Muscle of leg (tissue), 16 donors: ENCODE measurements at places on chromosomes 4 and X.

- H3K4me1 ChIP-seq: no peaks in the 10 kb centered on the region
- peaks cover 3% of the 10 kb centered on the region for H3K36me3 ChIP-seq
- no peak overlapping the region for H3K27ac ChIP-seq
- peak; percentile 58 for DNase-seq
- no peak overlapping the region for H3K4me3 ChIP-seq
These were observed 6.7 kb downstream of the EDNRA start for GRCh38 chr4:147487616-147488015.

DNA sequence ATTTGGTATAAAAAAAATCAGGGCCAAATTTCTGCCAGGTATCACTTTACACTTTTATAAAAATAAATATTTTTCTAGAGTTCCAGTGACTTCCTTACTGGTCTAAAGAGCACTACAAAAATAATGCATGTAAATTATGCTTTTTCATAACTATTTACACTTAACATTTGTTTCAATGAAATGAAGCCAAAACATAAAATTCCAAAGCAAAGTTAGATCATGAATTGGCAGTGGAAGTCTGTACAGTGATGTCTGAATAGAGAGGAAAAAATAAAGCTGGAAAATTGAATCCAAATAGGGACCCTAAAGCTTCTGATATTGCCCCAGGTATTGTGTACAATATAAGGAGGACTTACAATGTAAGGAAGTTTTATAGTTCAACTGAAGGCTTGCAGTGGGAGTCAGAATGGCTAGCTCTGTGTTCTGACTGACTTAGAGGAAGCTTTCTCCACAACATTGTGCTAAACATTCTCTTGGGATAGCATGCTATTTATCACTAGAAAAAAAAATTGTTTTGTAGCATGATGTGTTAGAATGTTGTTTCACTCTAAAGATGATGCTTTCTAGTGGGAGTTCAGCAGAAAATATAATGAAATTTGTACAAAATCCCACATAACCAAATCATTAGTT is 288.2 kb upstream of the UGT8 start:
- H3K4me1 ChIP-seq: no peaks in the 10 kb centered on the region
- DNase-seq: peak; percentile 83
- H3K27ac ChIP-seq: no peak overlapping the region
- H3K36me3 ChIP-seq: no peaks in the 10 kb centered on the region

GRCh38 chr4:176949029-176949428 is 156.3 kb upstream of the VEGFC start:
- DNase-seq: no peak
- no peak overlapping the region for H3K4me3 ChIP-seq
- H3K27me3 ChIP-seq: no peaks in the 10 kb centered on the region
- no peak overlapping the region for H3K27ac ChIP-seq
- no peaks in the 10 kb centered on the region for H3K36me3 ChIP-seq

DNA sequence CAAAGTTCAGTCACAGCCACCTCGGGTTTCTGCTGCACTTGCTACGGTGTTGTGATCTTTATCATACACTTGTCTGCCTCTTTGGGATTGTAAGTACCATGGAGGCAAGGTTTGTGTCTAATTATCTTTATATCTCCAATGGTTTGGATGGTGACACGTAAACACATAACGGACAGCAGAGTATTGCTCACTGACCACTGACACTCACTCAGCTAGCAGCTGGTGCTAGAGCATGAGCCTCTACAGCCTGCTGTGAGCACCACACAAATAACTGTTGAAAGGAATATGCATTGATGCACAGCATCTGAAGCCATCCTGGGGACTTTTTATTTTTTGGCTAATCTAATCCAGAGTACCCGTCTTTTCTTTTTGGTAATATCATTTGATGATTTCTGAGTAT is 156.0 kb downstream of the DCLK2 start:
- H3K4me1 ChIP-seq: peaks cover 4% of the 10 kb centered on the region
- no peak overlapping the region for H3K27ac ChIP-seq
- DNase-seq: no peak
- H3K36me3 ChIP-seq: peaks cover 14% of the 10 kb centered on the region
- no peaks in the 10 kb centered on the region for H3K27me3 ChIP-seq

DNA sequence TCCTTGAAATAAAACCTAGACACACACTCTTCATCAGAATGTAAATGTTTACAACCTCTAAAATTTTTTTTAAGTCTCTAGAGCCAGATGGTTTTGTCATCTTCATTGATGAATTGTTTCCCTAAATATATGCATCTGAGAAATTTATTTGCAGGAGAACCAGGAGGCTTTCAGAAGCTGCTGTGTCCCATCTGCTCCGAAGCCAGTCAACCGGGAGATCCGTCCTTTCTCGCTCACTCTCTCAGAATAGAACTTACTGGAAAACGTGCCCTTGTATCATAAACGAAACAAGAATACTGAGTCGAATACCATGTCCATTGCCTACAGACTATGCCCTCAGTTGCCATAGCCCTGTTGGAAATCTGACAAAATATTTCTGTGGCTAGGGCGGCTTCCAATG is 103.5 kb downstream of the SLC34A2 start:
- no peak overlapping the region for H3K4me3 ChIP-seq
- H3K27ac ChIP-seq: no peak overlapping the region
- no peaks in the 10 kb centered on the region for H3K4me1 ChIP-seq
- DNase-seq: no peak
